Hypothalamus (tissue), 51 donors: ENCODE measurements at places on chromosomes 11 and 22.

GRCh38 chr22:38900677-38901076 is 28.7 kb upstream of the CBX6 start:
- DNase-seq = no peak

DNA sequence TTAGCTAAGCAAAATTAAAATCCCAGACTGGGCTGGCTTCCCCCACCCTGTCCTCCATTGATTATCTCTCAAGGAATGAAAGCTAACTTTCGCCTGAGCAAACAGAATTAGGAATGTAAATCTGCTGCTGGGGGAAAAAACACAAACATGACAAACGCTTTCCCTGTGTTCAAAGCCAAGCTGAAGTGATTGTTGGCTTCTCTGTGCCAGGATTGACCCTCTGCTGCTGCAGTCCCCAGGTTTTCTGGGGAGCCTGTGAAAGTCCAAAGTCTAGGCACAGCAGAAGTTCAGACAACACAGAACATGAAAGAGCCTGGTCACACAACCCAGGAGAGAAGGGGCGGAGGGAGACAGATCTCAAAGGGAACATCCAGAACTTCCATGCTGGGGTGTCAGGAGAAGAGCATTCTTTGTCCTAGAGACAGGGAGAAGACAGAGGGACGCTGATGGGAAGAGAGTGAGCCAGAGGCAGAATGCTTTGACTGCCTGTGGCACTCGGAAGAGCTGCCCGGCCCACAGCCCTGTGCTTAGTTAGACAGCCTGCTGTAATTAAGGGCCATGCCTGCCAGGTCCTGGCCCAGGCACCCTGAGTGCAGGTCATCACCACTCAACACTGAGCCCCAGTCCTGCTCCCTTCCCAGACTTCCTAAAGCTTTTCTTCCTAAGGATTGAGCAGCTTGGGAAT is 6.9 kb downstream of the PATZ1 start:
- DNase-seq = no peak

- DNase-seq = no peak
Observed at GRCh38 chr11:94897330-94897768, 76.0 kb downstream of the CWC15 start.

- no peak for DNase-seq
Observed at GRCh38 chr11:69698362-69698761, 5.5 kb downstream of the FGF19 start.

DNA sequence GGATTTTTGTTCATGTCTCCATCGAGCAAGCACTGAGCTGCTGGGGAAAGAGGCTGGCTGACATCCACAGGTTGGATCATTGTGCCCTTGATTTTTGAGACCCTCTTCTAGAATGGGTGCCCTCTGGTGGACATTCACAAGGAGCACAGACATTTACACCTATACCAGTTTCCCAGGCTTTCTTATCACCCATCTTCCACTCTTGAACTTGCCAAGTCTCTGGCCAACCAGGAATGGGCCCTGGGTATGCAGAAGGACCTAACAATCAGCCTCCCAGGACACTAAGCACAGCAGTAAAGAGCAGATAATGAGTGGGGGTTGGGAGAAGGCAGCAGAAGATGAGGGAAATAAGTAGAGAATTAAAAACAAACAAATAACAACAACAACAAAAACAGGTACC is 5.7 kb upstream of the INTS4 start:
- no peak for DNase-seq

- no peak for DNase-seq
Observed at GRCh38 chr22:38427465-38427864, 27.5 kb downstream of the KCNJ4 start.

- DNase-seq = no peak
Observed at GRCh38 chr11:69979632-69980031, 98.5 kb upstream of the ANO1 start.

DNA sequence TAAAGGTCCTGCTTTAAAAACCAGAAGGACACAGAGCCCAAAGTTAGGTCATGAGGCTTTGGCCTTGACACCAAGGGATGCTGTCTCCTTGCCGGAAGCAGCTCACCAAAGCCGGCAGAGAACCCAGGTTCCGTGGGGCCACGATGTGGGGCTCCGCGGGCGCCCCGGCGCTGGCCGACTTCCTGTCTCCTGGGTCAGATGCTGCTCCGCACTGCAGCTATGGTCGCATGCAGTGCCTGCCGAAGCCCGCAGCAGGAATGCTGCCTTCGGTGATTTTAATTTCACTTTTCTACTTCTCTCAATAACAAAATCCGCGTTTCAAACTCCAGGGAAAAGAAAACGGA is 454 bp upstream of the OTUB1 start:
- DNase-seq = no peak

DNA sequence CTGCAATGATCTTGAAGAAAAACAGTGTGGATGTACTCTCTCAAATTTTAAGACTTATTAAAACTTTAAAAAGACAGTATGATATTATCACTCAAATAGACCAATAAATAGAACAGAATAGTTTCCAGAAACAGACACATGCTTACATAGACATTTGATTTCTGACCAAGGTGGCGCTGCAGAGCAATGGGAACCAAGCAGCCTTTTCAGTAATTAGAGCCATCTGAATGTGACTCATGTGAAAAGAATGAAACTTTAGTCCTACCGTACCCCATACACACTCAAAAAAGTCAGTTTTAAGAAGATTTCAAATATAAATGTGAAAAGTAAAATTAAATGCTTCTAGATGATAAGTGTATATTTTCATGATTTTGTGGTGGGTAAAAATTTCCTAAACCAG is 74.2 kb upstream of the MS4A8 start:
- DNase-seq = no peak

DNA sequence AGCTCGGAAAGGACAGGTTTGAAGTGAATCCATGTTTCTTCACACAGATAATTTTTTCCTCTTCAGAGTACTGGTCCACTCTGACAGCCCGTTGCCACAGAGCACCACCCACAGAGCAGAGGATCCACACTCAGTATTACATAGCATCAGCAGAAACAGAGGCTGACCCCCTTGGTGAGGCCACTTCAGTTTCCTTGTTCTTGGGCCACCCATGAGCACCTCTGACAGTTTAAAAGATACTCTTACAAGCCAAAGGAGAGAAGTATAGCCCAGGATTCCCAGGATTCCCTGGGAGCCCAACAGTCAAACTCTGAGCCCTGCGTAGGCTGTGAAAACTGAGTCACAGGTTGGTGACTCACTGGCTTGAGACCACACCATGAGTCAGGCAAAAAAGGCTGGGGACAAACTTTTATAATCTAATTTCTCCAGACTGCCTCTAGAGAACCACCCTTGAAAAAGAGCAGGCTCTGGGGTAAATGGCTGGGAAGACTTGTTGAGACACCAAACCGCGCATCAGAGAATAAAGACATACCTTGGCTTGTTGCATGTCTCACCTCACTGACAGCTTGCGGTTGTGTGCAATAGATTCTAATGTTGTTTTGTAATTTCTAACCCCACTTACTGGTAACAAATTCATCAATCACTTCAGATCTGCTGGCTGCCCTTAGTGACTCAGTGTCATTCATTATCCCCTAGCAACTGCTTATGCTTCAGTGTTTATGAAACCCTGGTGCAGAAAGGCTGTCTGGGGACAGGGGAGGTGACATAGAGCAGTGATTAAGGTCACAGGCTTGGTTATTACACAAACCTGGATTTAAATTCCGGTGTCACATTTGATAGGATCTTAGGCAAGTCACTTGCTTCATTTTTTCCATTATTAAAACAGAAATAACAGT is 56.9 kb upstream of the PRSS23 start:
- no peak for DNase-seq

- no peak for DNase-seq
Observed at GRCh38 chr11:118536726-118537125, 5.7 kb downstream of the TMEM25 start.

DNA sequence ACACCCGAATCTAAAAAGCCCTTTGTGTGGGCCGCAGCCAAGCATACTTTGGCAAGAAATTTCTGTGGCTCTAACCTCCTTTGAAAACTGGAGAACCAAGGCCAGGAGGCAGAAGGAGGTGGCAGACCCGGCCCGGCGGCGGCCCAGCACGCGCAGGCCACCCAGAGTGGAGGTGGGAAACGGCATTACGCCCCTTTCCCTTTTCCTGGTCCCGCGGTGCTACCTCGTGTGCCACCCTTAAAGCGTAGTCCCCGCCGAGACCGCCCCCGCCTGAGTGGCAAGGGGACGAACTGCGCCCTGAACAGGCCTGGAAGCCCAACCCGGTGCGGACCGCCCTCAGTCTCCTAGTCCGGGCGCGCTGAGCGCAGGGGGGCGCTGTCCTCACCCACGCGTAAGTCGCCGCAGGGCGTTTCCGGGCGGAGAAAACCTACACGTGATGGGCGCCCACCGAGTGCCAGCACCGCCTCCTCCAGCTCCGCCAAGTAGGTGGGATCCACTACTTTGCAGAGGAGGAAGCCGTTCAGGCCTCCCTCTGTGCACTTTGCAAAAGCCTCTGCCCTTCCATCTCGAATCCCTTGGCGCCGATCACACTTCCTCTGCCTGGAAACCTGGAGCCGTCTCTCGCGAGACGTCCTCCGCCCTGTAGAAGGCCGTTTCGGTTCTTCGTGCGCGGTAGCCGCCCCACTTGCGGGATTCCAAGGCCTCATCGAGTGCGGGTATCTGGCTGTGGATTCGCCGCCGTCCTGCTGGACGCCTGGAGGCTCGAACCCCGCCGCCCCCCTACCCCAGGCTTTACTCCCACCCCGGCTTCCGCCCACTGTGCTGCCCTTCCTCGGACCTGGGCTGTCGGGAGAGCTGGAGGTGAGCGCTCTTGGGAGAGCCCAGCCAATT is at the start of gene ACCS:
ACCS (plus strand) TSS at position 430 of the 891 bp plus-strand sequence. CDS start 1,358 bp downstream, outside the sequence.
- peak; percentile 58 for DNase-seq
